ENCODE measurements at places on chromosomes 5 and 9.
A peak's percentile ranks its signal among the peaks of the same experiment; 100 is the strongest.

GRCh38 chr5:66149950-66150349, 5.8 kb downstream of the SREK1 start:
- no peak for DNase-seq

DNA sequence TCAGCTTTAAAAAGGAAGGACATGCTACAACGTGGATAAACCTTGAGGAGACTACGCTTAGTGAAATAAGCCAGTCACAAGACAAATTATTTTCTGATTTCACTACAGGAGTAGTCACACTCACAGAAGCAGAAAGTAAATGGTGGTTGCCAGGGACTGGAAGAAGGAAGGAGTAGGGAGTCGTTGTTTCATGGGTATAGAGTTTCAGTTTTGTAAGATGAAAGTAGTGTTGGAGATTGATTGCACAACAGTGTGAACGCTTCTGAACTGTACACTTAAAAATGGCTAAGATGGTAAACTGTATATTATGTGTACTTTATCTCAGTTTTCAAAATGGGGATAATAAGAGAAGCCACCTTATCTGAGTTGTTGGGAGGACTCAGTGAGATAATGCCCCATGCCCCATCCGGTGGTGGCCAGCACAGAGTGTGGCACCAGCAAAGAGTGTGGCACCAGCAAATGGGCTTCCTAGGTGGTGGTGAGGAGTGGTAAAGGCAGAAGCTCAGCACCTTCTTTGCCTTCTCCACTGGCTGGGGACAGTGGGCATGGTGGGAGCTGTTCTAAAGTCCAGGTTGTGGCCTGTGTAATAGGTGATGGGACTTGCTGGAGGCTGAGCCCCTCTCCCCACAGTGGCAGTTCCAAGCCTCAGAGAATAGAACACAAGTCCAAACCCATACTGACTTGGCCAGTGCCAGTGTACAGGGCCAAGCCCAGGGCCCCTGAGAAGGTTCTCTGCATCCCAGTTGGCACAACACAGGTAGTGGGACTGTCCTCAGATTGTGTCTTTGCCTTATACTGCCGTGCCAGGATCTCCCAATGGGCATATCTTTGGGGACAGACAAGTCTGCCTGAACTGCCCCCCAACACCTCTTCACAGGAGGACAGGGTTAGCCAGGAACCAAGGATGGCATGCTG, 4.4 kb downstream of the SLC22A4 start:
- DNase-seq, result no peak

GRCh38 chr5:125326150-125326510, 579.7 kb upstream of the ZNF608 start:
- DNase-seq, result peak; percentile 15

DNA sequence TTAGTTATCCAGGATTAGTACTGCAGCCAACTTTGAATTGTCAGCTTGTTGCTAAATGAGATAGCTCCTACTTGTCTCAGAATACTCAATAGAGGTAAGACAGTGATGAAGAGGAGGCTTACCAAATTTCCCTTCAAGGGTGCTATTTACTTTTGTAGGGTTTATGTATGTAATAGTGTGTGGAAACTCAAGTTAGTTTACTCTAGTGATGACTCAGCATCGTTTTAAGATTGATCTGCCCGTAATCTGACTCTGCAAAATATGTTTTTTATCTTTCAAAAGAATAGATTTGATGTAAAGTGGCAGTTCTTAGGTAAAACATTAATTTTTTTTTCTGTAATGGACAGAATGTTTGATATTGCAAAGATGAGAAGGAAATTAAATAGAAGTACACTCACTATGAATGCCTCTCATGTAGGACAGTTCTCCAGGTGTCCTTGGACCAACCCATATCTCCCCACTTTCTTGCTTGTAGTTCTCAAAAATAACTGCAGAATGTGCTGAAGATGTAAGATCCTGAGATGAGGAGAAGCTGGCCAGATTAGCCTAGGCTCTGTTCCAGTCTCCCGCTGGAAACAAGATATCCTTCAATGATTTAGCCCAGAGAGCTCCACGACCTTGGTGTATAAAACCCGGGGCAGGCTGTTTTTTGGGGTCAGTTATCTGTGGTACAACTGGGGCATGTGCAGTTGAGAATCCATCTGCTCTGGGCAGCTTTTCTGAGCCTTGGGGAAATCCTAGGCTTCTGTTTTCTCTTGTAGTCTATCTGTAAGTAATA, 24.4 kb upstream of the MROH2B start:
- DNase-seq, result no peak

DNA sequence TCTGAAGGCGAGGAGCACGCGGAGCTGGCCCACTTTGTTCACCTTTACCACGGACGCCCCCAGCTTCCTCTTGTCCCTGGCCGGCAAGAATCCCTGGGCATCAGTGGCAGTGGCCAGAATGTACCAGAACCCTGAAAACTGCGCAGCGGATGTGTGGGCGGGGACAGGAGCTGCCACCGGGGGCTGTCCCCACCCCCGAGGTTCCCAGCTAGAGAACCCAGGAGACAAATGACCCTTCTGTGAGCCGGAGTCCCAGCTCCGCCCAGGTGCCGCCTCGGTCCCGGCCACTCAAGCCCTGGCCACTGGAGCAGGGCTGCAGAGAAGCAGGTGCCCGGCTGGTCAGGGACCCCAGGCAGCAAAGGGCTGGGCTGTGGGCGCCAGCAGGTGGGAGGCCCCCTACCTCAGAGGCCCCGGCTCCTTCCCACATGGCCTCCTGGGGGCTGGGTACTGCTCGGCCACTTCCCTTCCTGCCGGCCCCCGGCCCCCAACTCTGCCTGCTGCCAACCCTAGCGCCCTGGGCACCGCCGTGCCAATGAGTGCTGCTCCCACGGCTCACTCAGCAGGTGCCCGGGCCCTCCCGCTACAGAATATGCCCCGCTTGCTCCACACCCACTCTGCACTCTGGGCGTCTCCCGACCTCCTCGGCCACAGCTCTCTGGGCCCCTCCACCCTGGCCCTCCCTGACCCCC, 713 bp downstream of the LCN10 start:
- no peak for DNase-seq

DNA sequence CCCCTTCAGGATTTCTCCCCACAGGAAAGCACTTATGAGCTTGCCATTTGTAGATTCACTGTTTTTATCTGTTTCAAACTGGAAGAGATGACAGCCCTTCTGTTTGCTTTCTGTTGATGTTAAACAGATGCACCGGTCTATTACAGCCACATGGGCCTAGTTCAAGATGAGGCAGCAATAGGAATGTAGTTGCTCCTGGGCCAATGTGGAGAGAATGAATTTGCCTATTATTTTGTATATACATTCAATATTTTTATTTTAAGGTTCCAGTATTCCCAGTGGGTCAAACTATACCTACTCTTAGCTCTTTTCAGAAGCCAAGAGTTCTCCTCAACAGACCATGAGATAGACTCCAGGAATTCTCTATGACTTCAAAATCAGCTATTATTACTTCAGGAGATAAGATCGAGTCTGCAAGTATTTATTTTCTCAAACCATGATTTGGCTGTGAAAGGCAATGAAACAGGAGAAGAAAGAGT, 461.6 kb downstream of the RASEF start:
- DNase-seq, result peak; percentile 29

- DNase-seq, result no peak
These were observed 38.3 kb downstream of the RETREG1 start for GRCh38 chr5:16578474-16578883.

DNA sequence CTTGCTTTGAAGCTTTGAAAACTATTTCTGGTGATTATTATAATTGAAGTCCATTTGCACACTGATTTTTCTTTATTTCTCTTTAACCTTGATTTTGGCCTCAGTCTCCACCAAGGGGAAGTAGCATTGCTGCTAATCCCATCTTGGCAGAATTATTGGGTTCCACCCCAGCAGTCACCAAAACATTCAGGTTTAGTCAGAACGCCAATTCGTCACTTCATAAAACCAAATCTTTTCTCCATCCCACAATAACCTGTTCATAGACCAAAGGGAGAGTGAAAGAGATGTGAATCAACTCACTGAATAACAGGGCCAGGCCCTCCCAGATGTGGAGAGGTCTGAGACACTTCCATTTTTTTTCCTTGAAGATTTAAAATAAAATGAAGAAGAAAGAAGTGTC, 95.1 kb upstream of the VCAN start:
- DNase-seq, result no peak

DNA sequence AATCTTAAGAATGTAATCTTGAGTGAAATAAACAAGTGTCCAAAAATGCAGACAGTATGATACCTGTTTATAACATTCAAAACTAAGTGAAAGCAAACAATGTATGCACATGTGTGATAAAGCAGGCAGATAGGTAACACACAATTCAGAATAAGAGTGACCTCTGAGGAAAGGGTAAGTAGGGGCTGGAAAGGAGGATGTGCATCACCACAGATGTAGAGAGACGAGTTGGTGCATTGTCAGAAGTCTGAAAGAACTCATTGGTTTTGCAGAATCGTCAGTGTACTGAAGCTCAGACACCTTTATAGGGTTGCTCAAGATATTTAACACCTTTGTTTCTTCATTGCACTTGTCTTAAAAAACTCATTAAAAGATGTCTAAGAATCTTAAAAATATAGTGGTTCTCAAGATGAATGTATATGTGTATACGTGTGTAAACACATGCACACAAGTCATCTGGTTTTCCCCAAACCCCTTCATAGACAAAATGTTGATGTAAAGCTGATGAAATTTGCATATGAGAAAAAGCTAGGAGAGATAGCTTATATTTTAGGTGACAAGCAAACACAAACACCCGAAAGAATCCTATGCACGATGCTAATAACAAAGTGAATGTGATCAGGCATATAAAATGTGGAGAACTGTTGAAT, 197.6 kb upstream of the MEF2C start:
- DNase-seq, result no peak

GRCh38 chr5:151740336-151740942, 18.0 kb downstream of the ATOX1 start:
- no peak for DNase-seq

DNA sequence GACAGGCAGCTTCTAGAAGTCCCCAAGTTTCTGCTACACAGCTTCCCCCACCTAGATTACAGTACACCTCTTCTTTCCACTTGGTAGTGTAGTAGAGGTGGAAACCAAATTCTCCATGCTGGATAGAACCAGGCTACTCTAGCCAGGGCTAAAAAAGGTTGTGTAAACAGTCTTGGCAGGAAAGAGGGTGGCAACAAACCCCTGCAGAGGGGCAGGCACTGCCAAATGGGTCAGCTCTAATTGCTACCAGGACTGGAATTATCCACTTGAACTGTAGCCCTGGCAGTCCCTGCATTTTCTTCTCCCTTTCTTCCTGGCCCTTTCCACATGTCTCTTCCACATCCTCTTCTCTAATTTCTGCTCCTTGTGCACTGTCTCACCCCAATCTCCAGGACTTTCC, 24.8 kb downstream of the RANBP3L start:
- DNase-seq, result no peak

GRCh38 chr5:147452165-147452811, 57.6 kb downstream of the DPYSL3 start:
- DNase-seq, result peak; percentile 82

DNA sequence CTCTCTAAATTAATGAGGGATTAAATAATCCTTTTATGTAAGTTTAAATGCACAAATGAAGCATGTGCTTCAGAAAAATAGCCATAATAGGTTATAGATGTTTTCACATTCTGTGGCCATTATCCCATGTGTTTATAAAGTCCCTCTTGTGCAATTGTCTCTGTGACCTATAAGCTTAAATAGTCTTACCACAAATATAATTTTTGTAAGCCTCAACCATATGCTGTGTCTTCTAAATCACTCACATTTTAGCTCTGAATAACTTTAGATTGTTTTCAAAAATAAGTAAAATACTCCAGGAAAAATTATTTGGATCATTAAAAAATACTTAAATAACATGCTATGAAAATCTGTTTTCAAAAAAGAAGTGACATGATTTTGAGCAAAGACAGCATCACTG, 1894.7 kb downstream of the MAT2B start:
- DNase-seq, result no peak

DNA sequence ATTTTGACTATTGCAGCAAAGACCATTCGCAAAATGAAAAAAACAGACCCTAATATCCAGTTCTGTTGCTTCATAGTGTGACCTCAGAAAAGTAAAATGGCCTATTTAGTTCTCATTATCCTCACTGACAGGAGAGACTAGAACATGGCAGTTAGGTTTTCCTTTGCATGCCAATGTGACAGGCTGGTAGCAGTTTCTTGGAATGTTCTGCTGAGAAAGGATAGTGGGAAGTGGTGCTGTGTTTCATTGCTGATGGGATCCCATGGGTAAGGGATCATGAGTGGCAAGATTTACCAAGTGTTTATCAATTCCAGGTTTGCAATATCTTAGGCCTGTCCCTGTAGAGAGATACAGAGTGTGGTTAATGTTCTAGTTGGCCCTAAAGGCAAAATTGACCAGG, 88.5 kb downstream of the ACER2 start:
- DNase-seq, result no peak

GRCh38 chr9:75499812-75500211, 390.7 kb upstream of the PCSK5 start:
- no peak for DNase-seq

GRCh38 chr5:1016036-1016435, 7.4 kb downstream of the NKD2 start:
- no peak for DNase-seq

DNA sequence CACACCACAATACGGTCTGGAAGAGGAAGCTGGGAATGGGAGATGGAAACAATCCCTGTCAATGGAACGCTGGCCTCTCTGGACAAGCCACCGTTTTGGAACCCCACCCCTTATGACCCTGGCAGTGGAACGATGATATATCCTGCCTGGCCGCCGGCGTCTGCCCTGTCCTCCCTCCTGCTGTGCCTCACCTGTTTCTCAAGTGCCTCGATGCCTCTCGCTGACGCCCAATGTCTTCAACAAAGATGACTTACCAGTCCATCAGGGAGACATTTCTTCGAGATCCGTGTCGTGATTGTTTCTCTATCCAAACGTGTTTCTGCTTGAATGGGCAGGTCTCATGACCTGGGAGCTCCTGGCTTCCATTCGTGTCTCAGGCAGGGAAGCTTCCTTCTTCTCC, 476.5 kb downstream of the SPATA31A7 start:
- DNase-seq, result no peak

DNA sequence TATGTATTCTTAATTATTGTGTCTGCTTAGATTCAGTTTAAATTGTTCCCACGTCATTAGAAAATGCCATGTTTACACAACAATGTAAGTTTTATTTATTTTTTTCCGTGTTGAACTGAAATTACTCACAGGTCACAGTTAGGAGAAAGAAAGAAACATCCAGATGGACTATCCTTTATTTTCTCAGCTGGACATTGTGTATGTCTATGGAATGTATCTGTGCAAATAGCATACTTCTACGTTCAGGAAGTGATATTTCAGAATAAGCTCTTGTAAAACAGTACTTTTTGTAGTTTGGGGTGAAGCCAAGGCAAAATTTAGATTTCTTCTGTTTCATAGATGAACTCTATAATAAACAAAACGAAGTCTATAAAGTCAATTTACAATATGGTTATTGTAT, 249.0 kb upstream of the ZNF608 start:
- DNase-seq, result no peak

- no peak for DNase-seq
These were observed 262.6 kb upstream of the MAP3K1 start for GRCh38 chr5:56552612-56553268.

- no peak for DNase-seq
These were observed at the start of gene DCANP1 for GRCh38 chr5:135447298-135447929. TSS of gene DCANP1 (minus strand) at chr5:135447348. CDS start at chr5:135447108, 240 bp downstream.

- DNase-seq, result no peak
These were observed 263.9 kb downstream of the CHSY3 start for GRCh38 chr5:130168211-130168610.

- DNase-seq, result no peak
These were observed 225.6 kb downstream of the ARHGEF28 start for GRCh38 chr5:73851471-73852181.

GRCh38 chr5:94692581-94692980, 74.1 kb downstream of the SLF1 start:
- DNase-seq, result no peak

- no peak for DNase-seq
These were observed 16.5 kb upstream of the RLN2 start for GRCh38 chr9:5321058-5321457.
